ENCODE measurements at places on chromosomes 2 and 18.

DNA sequence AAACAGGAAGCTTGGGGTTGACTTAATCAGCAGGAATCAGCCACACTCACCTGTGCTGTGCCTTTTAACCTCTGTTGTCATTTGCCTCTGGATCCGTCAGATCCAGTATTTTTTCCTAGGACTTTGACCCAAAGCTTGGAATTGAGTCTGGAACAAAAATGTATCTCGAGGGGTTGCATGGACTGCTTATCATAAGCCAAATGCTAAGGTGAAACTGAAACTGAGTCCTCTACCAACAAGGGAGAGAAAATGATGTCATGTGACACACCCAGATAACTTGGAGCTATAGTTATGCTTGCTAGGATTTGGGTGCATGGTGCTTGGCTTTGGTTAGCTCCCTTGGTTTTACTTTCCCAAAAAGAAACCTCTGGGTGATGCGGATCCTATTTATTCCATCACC lies 2158.6 kb upstream of the PIK3C3 start:
- no peak for DNase-seq

GRCh38 chr2:127743477-127744026 lies 42.3 kb downstream of the SFT2D3 start:
- DNase-seq: no peak

GRCh38 chr2:171551836-171552235 lies 29.6 kb downstream of the CYBRD1 start:
- DNase-seq: no peak

- no peak for DNase-seq
Measured at GRCh38 chr2:191020742-191021381, 6.9 kb upstream of the STAT1 start.

DNA sequence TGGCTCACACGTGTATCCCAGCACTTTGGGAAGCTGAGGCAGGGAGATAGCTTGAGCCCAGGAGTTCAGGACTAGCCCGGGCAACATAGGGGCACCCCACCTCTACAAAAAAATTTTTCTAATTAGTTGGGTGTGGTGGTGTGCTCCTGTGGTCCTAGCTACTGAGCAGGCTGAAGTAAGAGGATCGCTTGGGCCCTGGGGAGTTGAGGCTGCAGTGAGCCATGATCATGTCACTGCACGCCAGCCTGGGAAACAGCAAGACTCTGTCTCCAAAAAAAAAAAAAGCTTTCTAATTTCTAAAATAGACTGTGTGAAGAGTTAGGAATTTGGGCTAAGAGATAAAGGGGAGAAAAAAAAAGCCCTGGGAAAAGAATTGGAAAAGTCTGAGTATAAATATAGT lies 51.9 kb upstream of the NAB1 start:
- no peak for DNase-seq

DNA sequence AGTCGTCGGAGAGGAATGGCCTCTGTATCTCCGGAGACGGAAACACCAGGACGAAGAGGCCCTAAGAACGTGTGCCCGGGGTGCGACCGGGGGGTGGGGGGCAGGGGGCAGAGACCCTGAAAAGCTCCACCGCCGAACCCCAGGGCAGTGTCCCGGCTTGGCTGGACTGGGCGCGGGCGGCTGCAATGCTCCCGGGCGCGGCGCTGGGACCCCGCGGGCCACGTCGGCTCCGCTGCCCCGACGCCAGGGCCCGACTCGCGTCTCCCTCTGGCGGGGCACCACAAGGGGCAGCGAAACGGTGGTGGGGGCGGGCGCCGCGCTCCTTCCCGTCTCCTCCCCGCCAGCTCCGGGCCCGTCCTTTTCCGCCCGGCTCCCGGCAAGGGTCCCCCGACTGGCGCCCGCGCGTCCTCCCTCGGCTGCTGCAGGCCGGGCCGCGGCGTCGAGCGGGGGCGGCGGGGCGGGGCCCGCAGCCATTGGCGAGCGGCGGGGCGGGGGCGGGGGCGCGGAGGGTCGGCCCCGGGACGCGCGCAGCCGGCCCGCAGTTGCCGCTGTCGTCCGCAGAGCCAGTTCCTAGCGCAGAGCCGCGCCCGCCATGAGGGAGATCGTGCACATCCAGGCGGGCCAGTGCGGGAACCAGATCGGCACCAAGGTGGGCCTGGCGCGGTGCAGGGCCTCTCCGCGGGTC lies at the start of gene TUBB6:
Gene TUBB6 (plus strand): TSS at position 541 of the 685 bp plus-strand sequence. CDS start 52 bp downstream, at position 593.
- DNase-seq: peak; percentile 57
